ENCODE measurements at places on chromosomes 7 and 10.

GRCh38 chr10:110919349-110919931 is at the start of gene SHOC2:
TSS of gene SHOC2 (plus strand) at chr10:110919604. CDS start at chr10:110964359, 44,755 bp downstream.
- no peak for DNase-seq

GRCh38 chr10:100567249-100567648 is 31.5 kb downstream of the HIF1AN start:
- no peak for DNase-seq

GRCh38 chr10:102578782-102579181 is 65.5 kb upstream of the TRIM8 start:
- no peak for DNase-seq

DNA sequence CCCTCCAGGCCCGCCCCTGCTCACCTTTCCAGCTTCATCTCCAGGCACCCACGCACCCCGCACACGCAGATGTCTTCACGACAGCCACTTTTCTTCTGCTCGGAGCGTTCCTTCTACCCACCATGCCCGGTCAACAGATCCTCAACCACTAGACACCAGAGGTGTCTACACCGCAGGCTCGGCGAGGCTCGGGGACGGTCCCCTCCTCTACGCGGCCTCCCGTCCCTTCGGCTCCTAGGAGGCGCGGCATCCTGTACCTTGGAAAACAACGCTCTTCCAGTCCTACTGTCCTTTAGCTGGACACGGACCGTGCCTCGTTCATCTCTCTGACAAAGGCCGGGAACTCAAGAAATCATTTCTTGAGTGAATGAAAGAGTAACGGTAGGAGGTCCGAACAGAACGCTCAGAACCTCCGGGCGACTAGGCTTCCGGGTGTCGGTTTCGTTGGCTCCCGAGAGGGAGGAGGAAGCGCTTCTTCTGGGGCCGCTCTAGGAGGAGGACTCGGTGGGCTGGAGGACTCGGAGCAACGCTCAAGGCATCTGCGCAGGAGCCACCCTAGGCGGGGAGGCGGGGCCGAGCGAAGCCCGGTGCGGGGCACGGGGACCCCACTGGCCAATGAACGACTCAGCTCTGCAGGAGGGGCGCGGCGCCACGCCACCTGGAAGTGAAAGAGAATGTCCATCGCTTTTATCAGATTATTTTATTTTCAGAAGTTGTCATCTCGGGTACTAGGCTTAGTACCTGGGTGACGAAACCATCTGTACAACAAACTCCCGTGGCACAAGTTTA is 7.2 kb upstream of the FIS1 start:
- DNase-seq = peak; percentile 91

- DNase-seq = no peak
Observed at GRCh38 chr7:20642166-20642565, 26.7 kb downstream of the ABCB5 start.

GRCh38 chr10:132787495-132788179 is 1.7 kb upstream of the NKX6-2 start:
- no peak for DNase-seq

DNA sequence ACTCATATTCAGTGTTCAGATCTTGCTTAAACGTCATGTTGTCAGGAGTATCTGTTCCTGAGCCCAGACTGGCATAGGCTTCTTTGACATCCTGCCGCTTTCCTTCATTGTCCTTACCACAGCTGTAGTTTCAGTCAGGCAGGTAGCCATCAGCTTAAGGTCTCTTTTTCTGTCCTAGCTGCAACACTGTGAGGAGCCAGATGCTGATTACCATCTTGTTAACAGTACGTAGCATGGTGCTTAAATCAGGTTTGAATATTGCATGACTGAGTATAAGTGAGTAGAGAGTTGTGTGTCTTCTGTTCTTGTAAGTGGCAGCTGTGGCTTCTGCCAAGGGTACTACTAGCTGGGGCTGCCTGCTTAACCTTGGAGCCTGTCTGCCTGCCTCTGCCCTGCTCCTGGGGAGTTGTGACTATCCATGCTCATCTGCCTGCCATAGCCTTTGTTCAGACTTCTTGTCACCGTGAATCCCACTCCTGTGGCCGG is 92.6 kb downstream of the MAPK8 start:
- no peak for DNase-seq

DNA sequence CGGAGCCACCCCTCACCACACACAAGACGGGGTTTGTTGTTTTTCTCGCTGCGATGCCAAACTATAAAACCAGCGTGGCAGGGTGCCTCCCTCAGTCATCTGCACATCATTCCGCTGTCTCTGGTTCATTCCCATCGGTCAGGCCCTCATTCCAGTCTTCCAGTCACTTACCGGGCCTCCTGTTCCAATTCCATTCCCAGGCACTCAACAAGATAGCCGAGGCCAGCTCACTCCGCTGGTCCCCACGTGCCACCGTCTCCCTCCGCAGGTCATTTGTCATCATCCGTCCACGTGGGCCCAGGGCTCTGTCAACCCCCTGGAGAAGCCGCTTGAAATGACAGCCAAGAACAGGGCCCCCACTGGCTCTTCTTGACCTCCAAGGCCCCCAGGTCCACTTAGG is 6.1 kb upstream of the TMEM184A start:
- no peak for DNase-seq

DNA sequence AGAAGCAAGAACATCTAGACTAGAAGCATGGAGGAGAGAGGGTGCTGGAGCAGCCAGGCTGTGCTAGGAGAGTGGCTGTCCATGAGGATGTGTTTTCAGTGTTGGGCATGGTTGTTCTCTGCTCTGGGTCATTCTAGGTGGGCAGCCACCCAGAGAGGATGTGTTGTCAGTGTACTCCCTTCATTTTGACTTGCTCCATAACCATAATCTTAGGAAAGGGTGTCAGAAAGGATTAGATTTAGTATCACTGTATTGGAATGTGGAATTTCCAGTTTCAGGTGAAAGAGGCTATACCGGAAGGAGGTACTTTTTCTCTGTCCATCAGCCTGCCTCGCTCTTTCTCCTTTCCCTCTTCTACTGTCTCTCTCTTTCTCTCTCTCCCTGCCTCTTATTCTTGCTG is 474.5 kb upstream of the PODXL start:
- no peak for DNase-seq

DNA sequence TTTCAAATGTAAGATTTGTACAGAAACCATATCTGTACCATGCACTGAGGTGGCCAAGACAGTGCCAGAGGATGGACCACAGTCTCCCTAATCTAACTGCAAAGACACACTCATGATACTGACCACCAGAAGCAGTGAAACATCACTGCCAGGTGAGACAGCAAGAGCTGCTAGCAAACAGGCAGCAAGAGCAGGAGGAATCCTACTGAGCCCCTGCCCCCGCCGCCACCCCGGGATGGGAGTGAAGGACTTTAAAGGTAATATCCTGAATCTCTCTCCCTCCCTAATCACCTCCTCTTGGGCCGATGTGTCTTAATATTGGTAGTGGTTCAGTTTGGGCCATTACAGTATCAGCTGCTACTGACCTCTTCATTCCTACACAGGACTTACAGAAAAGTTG is 144.3 kb downstream of the XPNPEP1 start:
- DNase-seq = no peak

- no peak for DNase-seq
Observed at GRCh38 chr7:83614112-83614511, 34.8 kb downstream of the SEMA3E start.

- DNase-seq = no peak
Observed at GRCh38 chr10:113978802-113979201, 64.9 kb upstream of the ADRB1 start.

DNA sequence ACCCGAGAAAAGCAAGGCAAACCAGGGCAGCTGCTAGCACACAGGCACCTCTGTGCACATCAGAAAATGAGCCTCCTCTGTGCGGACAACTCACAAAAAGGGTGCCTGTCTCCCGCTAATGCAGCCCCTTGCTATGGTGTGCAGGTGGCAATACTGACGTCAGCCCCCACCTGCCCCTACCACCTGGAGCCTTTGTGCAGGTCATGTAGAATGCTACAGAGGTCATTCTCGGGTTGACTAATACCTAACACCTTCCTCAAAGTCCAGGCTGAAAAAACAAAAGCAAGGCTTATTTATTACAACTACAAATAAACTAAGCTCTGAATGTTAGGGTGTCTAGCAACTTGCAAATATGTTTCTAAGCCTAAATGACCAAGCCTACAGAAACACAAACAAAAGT is 13.9 kb downstream of the PIP4K2A start:
- DNase-seq = no peak

DNA sequence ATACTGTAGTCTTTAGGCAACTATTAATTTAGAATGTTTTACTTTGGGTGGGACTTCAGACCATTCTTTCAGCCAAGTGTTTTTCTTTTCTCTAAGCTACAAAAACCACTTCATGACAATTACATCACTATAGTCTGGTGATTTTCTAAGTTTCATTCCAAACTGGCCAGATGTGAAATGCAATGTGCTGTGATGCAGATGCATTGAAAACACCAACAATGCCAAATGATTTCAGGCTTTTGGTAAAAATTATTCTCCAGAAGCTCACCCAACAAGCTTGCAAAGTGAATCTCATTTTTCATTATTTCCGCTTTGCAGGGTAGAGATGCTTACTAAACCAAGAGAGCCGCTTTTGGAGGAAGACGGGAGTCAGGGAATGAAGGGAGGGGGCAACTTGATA is 118.4 kb upstream of the ANK3 start:
- DNase-seq = no peak

DNA sequence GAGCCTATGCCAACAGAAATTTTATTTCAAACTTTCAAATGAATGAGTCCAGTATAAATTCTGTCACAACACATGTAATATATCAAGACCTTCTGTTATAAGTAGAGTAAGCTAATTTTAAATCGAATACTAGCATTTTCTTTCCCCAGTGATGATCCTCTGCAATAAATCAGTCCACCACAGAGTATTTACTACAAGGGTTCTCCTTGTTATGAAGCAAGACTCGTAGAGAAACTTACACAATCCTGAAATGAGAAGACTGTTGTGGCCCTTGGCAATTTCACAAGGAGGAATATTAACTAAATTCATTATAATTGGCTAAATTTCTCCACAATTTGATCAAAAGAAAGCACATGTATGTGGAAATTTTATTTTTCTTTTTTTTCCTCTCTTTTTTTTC is 312.4 kb upstream of the DGKB start:
- no peak for DNase-seq

GRCh38 chr7:69823151-69823744 is 225.0 kb downstream of the AUTS2 start:
- no peak for DNase-seq

DNA sequence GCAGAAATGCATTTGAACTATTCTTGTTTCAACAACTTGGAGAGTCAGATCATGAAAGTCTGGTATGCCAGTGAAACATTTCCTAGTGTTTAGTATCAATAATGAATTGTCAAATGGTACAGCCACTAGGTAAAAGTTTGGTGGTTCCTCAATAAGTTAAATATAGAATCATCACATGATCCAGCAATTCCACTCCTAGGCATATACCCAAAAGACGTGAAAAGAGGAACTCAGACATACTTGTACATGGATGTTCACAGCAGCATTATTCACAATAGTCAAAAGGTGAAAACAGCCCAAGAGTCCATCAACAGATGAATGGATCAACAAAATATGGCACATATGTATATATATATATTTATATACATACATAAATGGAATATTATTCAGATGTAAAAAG is 67.0 kb upstream of the HPS1 start:
- DNase-seq = no peak

DNA sequence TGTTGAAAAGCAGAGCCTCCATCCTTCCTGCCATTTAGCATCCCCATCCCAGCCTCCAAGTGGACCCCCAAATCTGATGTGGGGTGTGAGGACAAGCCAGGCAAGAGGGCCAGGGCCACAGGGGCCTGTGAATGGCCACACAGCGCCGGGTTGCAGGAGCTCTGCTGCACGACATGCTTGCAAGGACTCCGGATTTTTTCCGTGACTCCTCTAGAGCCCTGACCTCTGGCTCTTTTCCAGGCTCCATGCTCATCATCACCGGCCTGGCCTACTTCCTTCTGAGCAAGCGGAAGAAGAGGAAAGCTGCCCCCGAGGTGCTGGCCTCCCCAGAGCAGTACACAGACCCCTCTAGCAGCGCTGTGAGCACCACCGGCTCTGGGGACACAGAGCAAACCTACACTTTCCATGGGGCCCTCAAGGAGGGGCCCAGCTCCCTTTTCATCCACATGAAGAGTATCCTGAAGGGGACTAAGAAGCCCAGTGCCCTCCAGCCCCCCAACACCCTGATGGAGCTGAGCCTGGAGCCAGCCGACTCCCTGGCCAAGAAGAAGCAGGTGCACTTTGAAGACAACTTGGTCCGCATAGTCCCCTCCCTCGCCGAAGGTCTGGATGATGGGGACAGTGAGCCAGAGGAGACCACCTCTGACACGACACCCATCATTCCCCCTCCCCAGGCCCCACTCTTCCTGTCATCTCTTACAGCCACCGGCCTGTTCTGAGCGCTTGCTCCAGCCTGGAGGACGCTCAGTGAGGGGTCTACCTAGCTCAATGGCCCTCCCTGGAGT is 23.5 kb downstream of the TMEM72 start:
- no peak for DNase-seq

DNA sequence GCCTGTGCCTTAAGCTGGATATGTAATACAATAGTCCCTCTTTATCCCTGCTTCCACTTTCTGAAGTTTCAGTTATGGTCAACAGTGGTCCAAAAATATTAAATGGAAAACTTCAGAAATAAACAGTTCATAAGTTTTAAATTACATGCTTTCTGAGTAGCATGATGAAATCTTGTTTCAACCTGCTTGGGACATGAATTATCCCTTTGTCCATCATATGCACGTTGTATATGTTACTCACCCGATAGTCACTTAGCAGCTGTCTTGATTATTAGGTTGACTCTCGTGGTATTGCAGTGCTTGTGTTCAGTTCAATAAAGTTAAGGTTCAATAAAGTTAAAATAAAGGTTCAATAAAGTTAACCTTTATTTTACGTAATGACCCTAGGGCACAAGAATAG is 25.5 kb downstream of the C1GALT1 start:
- DNase-seq = no peak

- DNase-seq = no peak
Observed at GRCh38 chr10:125415006-125415633, 254.8 kb upstream of the CTBP2 start.

GRCh38 chr7:2478399-2478785 is 2.2 kb upstream of the GRIFIN start:
- DNase-seq = no peak

DNA sequence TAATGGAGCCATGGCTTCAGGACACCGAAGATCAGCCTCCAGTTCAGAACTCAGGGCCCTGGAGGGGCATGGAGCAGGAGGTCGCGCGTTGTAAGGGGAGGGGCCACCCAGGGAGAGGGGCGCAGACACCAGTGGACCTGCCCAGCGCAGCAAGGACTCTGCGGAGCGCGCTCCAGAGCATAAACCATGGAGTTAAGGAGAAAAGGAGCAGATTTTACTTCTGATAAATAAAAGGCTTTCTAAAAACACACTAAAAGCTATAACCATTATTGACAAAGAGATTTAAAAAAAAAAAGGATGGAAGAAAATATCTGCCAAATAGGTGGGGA is 10.5 kb downstream of the CALY start:
- no peak for DNase-seq

- no peak for DNase-seq
Observed at GRCh38 chr7:130485734-130486113, 6.2 kb upstream of the MEST start.

DNA sequence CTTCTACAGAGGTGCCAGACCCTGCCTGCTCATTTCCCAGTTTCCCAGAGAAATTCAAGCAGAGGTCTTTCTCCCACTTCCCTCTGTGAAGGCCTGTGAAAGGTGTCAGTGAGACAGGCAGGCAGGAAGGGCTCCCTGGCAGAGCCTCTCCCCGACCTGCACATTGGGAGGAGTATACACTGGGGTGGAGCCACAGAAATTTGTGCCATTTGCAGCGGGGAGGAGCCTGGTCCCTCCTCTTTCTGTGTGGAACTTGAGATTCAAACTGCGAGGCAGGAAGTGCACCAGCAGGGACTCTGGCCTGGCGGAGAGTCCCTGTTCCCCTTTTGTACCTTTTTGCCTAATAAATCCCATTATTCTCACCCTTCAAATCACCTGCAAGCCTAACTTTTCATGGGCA is 54.6 kb upstream of the OPN4 start:
- DNase-seq = no peak

Measured in brain pericyte (primary cell).